Progenitor cell of endocrine pancreas (in vitro differentiated cells): ENCODE measurements at places on chromosomes 6 and 20. TPM values are rescaled to one million over a fixed set of nuclear protein-coding genes. Genes with fewer than 3 reads are reported as not detected.

GRCh38 chr6:158667360-158667981, 17.6 kb downstream of the SYTL3 start:
- peaks cover 23% of the 10 kb centered on the region for H3K4me1 ChIP-seq
- no peak for DNase-seq
- no peak overlapping the region for H3K4me3 ChIP-seq

Gene OR2H2
- not detected in 2 replicates for total RNA-seq

GRCh38 chr6:32763421-32763820, at the start of gene HLA-DQB2:
TSS of gene HLA-DQB2 (minus strand) at chr6:32763532. CDS start at chr6:32763470, 62 bp downstream.
- H3K4me1 ChIP-seq: no peaks in the 10 kb centered on the region
- H3K4me3 ChIP-seq: no peak within 1 kb of the TSS
- peaks cover 22% of the 10 kb centered on the region for H3K27me3 ChIP-seq
- no peak within 1 kb of the TSS for H3K27ac ChIP-seq

DNA sequence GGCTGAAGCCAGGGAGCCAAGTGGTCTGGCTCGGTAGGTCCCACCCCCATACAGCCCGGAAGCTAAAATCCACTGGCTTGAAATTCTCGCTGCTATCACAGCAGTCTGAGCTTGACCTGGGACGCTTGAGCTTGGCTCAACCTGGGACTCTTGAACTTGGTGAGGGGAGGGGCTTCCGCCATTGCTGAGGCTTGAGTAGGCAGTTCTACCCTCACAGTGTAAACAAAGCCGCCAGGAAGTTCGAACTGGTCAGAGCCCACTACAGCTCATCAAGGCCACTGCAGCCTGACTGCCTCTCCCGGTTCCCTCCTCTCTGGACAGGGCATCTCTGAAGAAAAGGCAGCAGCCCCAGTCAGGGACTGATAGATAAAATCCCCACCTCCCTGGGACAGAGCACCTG, 1337.7 kb downstream of the HACE1 start:
- no peaks in the 10 kb centered on the region for H3K4me1 ChIP-seq
- H3K27me3 ChIP-seq: no peaks in the 10 kb centered on the region
- H3K27ac ChIP-seq: no peak overlapping the region
- DNase-seq: no peak

DNA sequence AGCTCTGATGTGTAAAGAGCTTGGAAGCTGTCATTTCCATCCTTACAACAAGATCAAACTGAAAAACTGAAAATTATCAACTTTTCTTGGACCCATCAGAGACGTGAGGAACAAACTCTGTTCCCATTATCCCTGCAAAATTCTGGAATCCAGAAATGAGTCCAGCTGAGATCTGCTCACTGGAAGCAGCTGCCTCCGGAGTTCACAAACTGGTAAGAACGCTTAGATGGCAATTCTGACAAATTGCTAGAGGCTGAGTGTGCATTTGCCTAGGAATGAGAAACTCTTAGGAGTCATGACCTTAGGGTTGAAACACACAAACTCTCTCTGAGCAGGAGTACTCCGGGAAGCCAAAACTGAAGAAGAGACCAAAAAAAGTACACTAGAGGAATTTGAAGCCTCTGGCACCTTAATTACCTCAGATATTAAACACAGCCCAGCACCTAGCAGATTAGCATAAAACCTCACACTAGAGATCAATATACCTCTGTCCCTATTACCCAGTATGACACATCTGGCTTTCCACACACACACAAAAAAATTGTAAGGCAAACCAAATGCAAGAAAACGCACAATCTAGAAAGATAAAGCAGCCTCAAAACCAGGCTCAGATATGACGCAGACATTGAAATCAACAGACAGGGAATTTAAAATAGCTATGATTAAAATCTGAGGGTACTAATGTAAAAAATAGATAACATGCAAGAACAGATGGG, 233.5 kb upstream of the SGK1 start:
- H3K27me3 ChIP-seq: no peaks in the 10 kb centered on the region
- H3K4me1 ChIP-seq: peaks cover 10% of the 10 kb centered on the region
- no peak for DNase-seq
- H3K36me3 ChIP-seq: no peaks in the 10 kb centered on the region
- H3K27ac ChIP-seq: no peak overlapping the region

DNA sequence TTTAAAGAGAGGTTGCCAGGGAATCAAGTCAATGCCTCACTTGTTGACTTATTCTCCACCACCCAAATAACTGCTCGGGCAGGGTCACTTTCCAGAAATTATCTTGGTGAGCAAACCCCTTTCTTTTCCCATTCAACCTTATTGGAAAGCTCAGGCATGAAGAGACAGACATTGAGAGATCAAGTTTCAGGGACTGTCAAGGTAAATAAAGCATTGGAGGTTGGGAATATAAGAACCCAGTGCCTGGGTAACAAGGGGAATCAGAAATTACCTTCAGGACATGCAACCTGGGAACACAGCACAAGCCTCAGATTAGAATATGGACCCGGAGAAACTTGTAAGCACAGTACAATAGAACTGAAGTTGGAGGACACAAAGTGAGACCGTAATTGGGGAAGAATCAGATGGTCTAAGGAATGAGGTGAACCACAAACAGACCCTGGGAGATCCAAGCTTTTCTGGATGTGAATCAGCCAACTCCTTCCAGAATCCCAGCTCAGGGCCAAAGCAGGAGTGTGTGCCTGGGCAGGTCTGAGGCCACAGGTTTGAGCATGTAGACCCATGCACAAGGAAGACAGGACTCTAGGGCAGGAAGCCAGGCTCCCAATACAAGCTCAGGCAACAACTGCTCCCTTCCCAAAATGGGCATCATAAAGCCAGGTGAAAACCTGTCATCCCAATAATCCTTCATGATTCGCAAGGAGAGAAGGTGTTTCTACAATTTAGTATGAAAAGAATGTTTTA, 512.8 kb downstream of the MAFB start:
- H3K27me3 ChIP-seq: no peaks in the 10 kb centered on the region
- H3K4me1 ChIP-seq: no peaks in the 10 kb centered on the region
- H3K36me3 ChIP-seq: no peaks in the 10 kb centered on the region
- no peak overlapping the region for H3K4me3 ChIP-seq
- no peak for DNase-seq

Gene BPIFB1
- not detected in 2 replicates for total RNA-seq

Gene RHAG
- total RNA-seq: not detected in 2 replicates
